ENCODE measurements at places on chromosomes 11 and 22.

DNA sequence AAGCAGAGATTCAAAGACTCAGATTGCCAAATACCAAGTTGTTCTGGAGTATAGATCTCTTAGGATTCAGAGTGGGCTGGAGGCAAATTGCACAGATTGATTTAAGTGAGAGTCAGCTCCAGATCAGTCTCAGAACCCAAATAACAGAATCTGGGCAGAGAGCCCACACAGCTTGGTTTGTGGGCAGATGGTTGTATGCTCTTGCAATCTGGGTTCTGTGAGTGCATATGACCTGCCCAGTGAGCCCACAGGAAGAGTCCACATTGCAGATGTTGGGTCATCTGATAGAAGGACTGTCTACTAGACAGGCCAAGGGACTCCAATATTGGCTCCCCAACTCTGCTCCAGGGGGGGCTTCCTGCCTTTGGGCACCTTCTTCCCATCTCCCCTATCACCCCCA, 65.9 kb downstream of the ADAMTS15 start:
- DNase-seq = no peak

- DNase-seq = no peak
These were observed 237.3 kb downstream of the ST3GAL4 start for GRCh38 chr11:126592496-126593410.

GRCh38 chr22:35894937-35895708, 133.5 kb downstream of the RBFOX2 start:
- DNase-seq = peak; percentile 54

GRCh38 chr11:112025707-112026106, 499 bp downstream of the DLAT start:
- DNase-seq = no peak
